ENCODE measurements at places on chromosomes 3 and 15.
A peak's percentile ranks its signal among the peaks of the same experiment; 100 is the strongest.

GRCh38 chr3:175980486-175981090, 1121.5 kb downstream of the NAALADL2 start:
- H3K4me1 ChIP-seq: peaks cover 2% of the 10 kb centered on the region
- no peak overlapping the region for H3K27ac ChIP-seq
- no peaks in the 10 kb centered on the region for H3K27me3 ChIP-seq
- DNase-seq: no peak
- H3K4me3 ChIP-seq: no peak overlapping the region

DNA sequence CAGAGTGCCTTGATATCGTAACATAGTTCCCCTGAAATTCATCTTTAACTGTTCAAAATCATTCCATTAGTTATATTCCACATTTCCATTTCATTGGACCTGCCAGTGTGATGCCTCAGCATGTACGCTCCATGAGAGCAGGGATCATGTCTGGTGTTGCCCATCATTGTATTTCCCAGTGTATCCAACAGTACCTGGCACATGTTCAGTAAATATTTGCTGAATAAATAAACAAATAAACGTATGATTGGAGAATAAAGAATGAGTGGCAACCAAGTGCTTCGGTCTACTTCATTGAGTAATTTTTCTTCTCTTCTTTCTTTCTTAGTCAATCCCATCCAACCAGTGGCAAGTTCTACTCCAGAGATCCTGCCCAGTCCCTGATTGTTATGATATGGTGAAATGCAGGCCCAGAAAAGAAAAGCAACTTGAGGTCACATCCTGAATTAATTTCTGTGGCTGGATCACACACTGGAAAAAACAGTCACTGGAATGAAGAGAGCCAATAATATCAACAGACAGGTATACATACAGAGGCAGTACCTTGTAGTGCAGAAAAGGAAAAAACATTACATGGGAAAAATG, 101.2 kb downstream of the PLCH1 start:
- H3K36me3 ChIP-seq: no peaks in the 10 kb centered on the region
- no peaks in the 10 kb centered on the region for H3K27me3 ChIP-seq
- H3K4me1 ChIP-seq: no peaks in the 10 kb centered on the region

GRCh38 chr15:60115579-60116380, 111.7 kb downstream of the FOXB1 start:
- H3K36me3 ChIP-seq: no peaks in the 10 kb centered on the region
- no peak overlapping the region for H3K27ac ChIP-seq

DNA sequence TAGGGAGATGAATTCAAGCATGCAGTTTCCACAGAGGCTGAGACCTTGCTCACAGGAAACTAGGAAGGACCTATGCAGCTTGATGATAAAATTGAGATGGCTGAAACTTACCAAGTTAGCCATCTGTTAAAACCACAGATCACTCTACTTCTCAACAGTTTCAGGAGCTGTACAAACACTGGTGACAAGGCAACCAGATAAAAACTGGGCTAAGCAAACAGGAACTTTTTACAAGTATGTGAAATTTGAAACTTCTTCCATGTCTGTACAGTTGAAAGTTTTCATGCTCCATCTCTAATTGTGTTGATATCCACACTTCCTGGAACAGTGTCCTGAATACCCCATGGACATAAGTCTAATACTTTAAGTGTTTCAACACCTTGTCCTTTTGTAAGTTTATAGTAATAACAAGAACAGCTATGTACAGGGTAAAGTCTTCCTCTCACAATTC, 78.2 kb downstream of the FAIM start:
- no peak overlapping the region for H3K27ac ChIP-seq
- no peak overlapping the region for H3K4me3 ChIP-seq
- peaks cover 4% of the 10 kb centered on the region for H3K36me3 ChIP-seq
- no peak for DNase-seq
- no peaks in the 10 kb centered on the region for H3K4me1 ChIP-seq

- H3K4me3 ChIP-seq: no peak overlapping the region
- H3K27ac ChIP-seq: no peak overlapping the region
- H3K4me1 ChIP-seq: no peaks in the 10 kb centered on the region
- DNase-seq: peak; percentile 46
- no peaks in the 10 kb centered on the region for H3K36me3 ChIP-seq
Observed at GRCh38 chr3:23619705-23620637, 185.8 kb upstream of the UBE2E1 start.

GRCh38 chr3:98732286-98733052, 30.7 kb upstream of the ST3GAL6 start:
- H3K27me3 ChIP-seq: peaks cover 6% of the 10 kb centered on the region
- H3K36me3 ChIP-seq: no peaks in the 10 kb centered on the region
- H3K4me1 ChIP-seq: no peaks in the 10 kb centered on the region
- peak overlapping the region; percentile 37 for H3K27ac ChIP-seq
- DNase-seq: peak; percentile 84

DNA sequence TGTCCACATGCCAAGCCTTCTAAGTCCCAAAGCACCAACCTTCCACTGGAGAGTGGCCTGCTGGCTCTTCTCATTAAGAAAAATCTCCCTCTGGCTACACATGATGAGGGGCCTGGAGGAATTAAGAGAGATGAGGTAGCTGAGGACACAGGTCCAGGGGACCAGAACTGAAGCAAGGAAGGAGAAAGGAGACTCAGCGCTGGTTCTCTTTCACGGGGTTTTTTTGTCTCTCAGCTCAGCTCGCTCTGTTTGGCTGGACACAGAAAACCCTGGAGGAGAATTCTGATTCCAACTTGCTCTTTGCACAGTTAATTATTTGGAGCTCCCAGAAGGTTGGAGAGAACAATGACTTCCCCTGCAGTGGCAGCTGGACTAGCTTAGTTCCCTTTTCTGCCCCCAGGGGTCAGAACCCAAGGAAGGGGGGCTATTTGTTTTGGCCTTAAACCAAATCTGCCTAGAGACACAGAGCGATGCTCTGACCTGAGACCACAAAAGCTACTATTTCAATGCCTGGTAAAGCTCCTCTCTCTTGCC, 507.6 kb downstream of the FHIT start:
- no peak overlapping the region for H3K4me3 ChIP-seq
- no peak for DNase-seq
- no peak overlapping the region for H3K27ac ChIP-seq
- peaks cover 16% of the 10 kb centered on the region for H3K4me1 ChIP-seq
- no peaks in the 10 kb centered on the region for H3K27me3 ChIP-seq
- H3K36me3 ChIP-seq: no peaks in the 10 kb centered on the region

All from H1 (cell line).